ENCODE measurements at places on chromosomes 1 and 21.

- no peak for DNase-seq
Measured at GRCh38 chr21:18000981-18001686, 182.0 kb upstream of the C21orf91 start.

DNA sequence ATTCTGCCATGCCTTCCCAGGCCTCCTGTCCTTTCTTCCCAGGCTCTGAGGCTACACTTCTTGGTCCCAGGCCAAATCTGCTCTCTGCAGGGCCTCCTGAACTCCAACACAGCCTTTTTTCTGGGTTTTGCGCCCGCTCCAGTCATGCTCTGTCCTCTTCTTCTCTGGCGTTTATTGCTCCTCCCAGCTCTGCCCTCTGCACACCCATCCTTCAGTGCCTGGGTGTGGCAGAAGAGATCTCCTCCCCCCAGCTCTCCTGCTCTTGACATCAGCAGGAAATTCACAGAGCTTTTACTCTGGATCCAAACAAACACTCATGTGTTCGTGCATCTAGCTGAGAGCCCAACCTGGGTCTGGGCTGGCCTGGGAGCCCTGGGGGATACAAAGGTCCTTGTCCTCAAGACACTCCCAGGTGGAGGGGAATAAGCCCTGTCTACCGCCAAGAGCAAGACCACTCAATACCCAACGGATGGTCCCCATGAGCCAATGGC, 22.9 kb upstream of the EPS8L3 start:
- no peak for DNase-seq

GRCh38 chr1:22717037-22717760, 6.6 kb downstream of the EPHB2 start:
- DNase-seq: no peak

DNA sequence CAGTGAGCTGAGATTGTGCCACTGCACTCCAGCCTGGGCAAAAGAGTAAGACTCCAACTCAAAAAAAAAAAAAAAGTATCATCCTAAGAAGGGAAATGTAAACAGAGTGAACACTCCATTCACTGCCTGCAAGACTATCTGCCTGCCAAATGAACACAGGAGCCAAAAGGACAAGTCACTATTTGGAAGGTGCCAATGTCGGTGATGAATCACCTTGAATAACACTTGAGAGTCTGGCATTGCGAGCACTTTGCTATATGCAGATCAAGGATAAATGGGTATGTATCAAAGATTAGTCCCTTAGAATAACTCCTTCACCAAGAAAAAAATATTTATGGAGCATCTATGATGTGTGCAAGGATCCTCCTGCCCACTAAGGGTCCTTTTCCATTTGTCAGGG, 6.6 kb downstream of the UBR4 start:
- DNase-seq: no peak

- no peak for DNase-seq
Measured at GRCh38 chr21:29462479-29462878, 163.8 kb downstream of the BACH1 start.
